ENCODE measurements at places on chromosomes 7 and 10.

- no peak for DNase-seq
Measured at GRCh38 chr7:104791080-104791479, 222.9 kb upstream of the KMT2E start.

GRCh38 chr7:38872202-38872601 is 36.8 kb downstream of the VPS41 start:
- no peak for DNase-seq

- no peak for DNase-seq
Measured at GRCh38 chr7:28920424-28920823, 37.7 kb downstream of the TRIL start.

DNA sequence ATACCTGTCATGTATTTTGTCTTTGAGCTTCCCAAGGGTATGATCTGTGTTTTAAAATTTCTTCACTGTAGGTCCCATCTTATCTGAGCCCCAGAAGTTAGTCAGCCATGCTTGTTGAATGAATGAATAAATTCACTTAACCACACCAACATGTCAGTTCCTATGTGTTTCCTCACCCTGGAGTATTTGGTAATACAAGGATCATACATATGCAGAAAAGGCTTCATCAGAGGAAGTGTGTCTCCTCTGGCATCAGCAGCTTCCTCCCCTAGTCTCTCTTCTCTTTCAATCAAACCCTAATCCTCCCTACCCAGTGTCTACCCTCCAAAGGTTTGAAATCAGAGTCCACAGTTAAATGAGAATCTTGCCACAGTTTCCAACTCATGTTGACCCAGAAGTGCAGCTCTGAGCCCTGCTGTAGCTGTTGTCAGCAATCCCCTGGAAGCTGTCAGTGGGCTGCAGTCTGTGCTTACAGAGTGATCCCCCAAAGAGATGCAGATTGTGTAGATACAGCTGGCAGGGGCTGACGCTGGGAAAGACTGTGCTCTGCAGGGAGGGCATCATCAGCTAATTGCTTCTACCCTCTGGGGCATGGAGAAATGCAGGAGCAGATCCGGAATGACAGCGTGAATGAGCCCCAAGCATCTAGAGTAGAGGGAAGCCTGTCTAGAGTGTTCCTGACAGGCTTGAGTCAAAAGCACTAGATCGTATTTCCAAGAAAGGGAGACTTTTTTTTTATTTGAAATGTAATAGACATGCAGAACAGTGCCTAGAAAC is 105.0 kb upstream of the WDR11 start:
- DNase-seq, result no peak

DNA sequence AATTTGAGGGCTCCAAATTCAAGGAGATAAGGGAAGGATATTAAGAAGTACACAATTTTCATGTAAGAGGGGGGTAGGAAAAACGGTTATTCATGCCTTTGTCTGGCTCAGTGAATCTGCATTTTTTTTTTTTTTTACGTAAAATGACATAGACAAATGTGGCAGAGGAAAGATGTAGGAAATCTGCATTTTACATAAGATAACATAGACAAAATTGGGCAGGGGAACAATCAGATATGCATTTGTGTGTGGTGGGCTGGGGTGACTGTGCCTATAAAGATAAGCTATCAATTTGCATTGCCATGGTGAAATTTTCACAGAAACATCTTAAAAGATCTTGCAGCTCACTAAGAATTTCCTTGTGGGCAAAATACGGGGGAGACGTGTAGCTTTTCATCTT is 92.7 kb upstream of the GPR141 start:
- DNase-seq, result no peak

DNA sequence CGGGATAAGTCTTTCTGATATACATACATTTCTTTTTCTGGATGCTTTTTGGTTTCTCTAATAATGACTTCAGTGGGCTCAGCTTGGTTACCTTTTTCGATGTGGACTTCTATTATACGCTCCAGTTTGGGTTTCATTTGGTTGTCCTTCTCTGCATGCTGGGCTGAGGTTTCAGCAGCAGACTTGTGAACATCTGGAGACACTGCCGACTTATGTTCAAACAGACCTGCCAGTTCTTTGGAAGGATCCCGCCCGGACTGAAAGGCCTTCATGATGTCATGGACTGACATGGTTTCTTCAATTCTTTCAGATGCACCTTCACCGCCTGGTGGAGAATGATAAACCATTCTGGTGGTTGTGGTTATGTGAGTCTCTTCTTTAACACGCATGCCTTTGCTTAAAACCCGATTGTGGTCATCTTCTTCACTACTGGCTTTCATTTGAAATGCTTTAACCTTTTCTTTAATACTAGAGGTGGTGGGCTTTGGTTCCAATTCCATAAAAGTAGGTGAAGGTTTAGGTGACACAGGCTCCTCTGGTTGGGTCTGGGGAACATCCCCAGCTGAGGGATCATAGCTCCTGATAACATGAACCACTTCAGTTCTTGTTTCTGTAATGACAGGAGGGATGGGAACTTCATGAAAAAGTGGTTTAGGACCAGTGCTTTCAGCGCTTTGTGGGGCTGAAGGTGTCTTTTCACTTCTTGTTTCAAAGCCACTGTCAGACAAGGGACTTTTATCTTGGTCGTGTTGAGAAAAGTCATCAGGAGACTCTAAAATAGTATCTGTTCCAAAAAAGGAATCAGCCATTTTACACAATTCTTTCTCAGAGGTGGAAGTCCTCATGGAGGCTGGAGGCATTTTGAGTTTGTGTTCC is 167.7 kb upstream of the CCDC6 start:
- DNase-seq, result no peak

- no peak for DNase-seq
Measured at GRCh38 chr7:96823274-96823673, 113.6 kb upstream of the SEM1 start.

- DNase-seq, result no peak
Measured at GRCh38 chr7:8226501-8226900, 35.5 kb downstream of the ICA1 start.
